RCC 7860 (cell line): ENCODE measurements at places on chromosomes 4 and X.
A peak's percentile ranks its signal among the peaks of the same experiment; 100 is the strongest.

DNA sequence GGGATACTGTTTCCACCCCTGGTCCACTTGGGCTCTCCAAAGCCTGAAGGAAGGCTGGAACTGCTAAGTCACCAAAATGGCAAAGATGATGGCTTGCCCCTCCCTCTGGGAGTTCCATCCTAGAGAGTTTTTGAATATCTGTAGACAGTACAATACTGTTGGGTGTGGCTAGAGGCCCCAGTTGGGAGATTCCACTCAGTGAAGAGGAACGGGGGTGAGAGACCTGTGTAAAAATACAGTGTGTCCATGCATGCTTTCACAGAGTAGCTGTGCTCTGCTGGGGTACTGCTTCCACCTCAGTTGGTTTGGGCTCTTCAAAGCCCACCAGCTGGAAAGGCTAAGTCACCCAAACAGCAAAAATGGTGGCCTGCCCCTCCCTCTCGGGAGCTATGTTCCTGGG lies 109.8 kb upstream of the APOOL start:
- DNase-seq = no peak

GRCh38 chrX:1516596-1517104 lies 20.3 kb downstream of the P2RY8 start:
- DNase-seq = no peak

DNA sequence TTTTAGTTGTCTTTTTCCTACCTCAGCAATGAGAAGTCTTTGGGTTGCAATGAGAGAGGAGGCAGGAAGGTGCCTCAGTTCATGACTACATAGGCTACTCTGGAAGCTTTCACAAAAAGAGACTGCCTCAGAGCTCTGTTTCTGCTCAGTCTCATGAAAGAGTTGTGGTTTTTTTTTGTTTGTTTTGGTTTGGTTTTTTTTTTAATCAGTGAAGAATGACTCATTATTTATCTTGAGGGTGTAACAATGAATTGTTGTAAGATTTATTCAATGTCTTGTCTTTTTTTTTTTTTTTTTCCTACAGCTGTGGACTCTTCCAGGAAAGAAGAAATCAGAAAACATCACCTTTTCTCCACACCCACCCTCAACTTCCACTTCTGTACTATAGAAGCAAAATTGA lies 67.5 kb upstream of the CXCL13 start:
- peak; percentile 62 for DNase-seq

DNA sequence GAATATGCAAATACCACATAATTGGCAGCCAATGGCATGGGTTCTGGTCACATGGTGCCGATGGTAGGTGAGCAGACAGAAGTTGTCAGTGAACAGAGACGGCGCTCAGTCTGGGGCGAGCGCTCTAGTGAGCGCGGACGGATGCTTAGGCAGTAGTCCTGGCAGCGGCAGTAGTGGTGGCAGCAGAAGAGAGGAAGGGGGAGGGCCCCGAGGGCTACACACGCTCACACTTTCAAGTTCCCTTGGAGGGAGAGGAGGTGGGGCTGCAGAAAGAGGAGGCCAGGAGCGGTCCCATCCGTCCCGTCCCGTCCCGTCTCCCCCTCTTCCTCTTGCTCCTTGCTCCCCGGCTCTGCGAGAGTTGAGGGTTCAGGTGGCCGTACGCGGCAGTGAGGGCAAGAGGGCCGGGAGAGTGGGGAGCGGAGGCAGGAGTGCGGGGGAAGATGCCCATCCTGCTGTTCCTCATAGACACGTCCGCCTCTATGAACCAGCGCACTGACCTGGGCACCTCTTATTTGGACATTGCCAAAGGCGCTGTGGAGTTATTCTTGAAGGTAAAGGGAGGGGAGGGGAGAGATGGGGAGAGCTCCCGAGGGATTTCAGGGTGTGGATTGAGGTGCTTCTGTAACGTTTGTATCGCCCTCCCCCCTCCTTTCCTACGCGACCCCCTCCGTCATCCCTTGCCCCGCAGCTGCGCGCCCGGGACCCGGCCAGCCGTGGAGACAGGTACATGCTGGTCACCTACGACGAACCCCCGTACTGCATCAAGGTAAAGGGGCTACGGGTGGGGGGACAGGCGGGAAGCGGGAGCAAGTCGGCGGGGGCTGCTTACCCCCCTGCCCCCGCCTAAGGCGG lies at the start of gene INTS6L:
Gene INTS6L (plus strand): TSS at position 108 of the 852 bp plus-strand sequence. CDS start 333 bp downstream, at position 441.
- peak; percentile 73 for DNase-seq

DNA sequence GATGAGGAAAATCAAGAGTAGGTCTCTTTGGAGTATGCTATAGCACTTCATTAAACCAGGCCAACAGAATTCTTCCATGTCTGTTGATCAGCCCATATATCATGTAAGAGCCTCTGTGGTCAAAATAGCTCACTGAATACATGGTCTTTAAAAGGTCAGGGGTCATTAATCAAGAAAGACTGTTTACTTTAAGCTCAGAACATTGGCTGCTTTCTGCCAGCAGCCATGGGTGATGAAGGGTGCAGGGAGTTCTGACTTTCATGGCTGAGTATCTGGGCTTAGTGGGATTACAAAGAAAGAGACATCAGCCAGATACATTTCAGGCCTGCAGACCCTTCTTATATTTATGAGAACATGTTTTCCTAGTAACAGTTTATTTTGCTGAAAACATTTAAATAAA lies 7.1 kb upstream of the C4orf54 start:
- DNase-seq = no peak

DNA sequence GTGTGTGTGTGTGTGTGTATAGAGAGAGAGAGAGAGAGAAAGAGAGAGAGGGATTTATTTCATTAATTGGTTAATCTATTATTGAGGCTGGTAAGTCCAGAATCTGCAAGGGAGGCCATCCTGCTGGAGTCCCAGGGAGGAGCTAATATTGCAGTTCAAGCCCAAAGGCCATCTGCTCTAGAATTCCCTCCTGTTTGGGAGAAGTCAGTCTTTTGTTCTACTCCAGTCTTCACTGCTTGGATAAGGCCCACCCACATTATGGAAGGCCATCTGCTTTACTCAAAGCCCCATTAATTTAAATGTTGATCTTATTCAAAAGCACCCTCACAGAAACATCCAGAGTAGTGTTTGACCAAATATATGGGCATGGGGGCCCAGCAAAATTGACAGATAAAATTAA lies 317.5 kb upstream of the RASGEF1B start:
- no peak for DNase-seq

DNA sequence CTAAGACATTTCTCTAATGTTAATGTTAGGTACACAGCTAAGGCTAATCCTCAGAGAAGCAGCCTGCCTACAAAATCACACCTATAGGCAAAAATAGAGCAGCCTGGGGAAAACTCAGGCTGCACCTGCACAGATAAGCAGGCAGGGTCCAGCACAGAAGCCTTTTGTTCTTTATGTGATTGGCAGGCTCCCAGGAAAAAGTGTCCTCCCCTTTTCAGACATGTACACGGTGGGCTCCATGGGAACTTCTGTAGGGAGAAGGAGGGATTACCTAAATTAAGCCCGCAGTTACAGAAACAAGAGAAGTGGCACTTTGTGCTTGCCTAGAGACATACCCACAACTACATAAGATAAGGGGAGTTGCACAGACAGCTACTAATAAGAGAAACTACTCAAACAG lies 4.0 kb upstream of the HSPA4L start:
- no peak for DNase-seq

DNA sequence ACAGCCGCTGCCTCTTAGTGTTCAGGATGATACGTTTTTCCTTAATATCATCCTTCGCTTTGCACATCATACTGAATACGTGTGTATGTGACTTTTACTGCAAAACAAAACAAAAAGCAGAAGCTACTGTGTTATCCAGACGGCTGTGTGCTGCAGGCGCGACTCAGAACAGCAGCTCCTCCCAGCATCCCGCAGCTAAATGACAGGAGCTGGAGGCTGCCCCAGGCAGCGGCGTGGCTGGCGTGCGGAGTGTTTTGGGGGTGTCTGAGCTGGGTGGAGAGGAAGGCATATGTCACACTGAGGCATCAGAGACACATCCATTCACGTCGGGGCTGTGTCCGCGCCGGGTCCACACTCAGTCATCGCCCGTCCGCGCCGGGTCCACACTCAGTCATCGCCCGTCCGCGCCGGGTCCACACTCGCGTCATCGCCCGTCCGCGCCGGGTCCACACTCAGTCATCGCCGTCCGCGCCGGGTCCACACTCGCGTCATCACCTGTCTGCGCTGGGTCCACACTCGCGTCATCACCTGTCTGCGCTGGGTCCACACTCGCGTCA lies 16.6 kb downstream of the PCGF3 start:
- DNase-seq = no peak

GRCh38 chr4:184074677-184075388 lies 142.8 kb downstream of the ENPP6 start:
- no peak for DNase-seq

DNA sequence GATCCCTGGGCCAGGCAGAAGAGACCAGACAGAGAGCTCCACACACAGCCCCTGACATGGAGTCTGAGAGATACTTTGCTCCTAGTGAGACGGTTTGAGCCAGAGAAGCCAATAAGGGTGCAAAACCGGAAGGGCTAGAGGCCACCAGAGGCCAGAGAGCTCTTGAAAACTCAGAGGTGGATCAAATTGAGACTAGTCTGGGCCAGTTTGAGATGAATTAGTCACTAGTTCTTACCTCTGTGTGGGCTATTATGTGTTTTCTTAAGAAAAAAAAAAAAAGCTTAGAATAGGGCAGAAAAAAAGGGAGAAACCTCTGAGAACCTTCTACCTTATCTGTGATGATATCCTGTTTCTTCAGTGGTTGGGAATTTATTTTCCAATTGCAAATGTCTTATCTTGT lies 110.4 kb upstream of the EDNRA start:
- peak; percentile 9 for DNase-seq

DNA sequence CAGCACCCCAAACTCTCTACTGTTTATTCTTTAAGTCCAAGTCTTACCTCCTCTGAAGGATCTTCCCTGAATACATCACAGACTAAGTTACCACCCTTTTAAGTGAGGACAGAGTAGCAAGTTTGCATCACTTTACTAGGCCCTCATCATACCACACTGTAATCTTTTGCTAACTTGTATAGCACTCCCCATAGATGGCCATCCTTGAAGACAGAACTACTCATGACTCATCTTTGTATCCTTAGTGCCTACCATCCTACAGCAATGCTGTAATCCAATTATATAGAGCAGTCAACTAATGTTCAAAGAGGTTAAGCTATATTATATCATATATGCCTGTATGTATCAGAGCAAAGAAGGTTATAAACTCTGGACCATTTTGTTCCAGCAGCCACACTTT lies 101.4 kb downstream of the ADAMTS3 start:
- DNase-seq = no peak

DNA sequence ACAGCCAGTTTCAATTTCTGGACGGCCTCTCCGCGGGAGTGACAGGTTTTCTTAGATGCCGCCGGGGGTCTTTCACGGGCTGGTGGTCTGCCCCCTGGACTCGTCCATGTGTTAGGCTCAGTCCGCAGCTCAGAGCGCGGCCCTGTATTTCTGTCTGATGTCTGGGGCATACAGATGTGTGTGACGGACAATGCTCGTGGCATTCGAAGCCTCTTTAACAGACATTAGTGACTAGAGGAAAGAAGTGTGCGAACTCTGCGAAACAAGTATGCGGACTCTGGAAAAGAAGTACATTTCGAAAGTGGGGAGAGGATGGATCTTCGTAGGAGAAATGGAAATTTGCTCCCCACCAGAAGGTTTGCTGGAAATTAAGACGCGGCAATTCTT lies 793 bp upstream of the DCUN1D4 start:
- DNase-seq = no peak

DNA sequence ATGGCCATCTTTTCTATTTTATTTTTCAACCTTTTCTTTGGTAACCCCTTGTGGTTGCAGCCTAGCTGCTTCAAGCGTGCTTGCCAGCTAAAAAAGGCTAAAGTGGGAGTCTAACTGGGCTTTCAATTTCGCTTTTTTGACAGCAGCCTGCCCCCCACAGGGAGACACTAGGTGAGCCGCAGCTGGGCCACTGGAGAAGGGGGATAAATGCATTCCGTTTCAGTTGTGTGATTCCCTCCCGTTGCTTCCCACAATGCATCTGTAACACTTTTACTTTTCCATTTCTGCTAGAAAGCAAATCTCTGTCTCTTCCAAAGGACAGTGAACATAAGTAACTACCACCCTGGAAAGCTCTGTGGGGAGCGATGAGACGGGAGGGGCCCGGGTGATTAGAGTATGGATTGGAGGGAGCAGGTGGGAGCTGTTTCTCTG lies 86.3 kb upstream of the RAPGEF2 start:
- no peak for DNase-seq

- DNase-seq = peak; percentile 28
Measured at GRCh38 chrX:151082077-151082948, 94.1 kb upstream of the GPR50 start.

DNA sequence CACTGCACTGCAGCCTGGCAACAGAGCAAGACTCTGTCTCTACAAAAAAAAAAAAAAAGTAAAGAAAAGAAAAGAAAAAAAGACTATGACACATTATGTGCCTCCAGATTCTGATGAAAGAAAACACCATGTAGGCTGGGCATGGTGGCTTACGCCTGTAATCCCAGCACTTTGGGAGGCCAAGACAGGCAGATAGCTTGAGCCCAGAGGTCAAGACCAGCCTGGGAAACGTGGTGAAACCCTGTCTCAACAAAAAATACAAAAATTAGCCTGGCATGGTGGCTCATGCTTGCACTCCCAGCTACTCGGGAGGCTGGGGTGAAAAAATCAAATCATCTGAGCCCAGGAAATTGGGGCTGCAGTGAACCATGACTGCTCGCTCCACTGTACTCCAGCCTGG lies 19.4 kb downstream of the THOC2 start:
- DNase-seq = no peak
